ENCODE measurements at places on chromosomes 1 and 21. TPM values are rescaled to one million over a fixed set of nuclear protein-coding genes. Genes with fewer than 3 reads are reported as not detected.

Gene PFKFB2
- 21.2 TPM for total RNA-seq

Gene CNTN2
- 1.8 TPM for total RNA-seq

DNA sequence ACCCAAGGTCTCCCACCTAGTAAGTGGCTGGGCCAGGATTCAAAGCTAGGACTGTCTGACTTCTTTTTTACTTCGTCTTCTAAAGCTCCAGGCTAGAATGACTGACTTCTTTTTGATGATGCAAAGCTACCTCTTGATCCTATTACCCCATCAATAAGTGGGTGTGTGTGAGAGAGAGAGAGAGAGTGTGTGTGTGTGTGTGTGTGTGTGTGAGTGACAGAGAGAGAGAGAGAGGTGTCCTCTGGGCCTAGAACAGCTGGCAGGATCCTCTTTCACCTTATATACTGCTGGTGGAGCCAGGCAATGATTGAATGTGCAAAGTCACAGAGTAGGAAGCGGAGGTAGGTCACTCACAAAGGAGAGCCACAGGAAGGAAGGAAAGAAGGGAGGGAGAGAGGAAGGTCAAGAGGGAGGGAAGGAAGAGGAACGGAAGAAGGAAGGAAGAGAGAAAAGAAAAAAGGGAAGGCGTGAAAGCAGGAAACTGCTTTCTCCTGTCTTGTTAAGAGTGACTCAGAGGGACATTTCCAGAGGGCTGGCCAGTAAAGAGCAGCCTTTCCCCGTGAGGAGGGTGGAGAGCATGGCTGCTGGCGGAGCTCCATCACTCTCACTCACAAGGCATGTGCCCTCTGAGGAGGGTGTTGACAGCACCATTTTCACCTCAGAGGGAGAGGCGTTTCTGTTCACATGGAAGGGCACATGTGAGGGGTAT, 68.9 kb downstream of the CDC7 start:
- peak; percentile 92 for DNase-seq

Gene TMEM54
- 7.8 TPM for total RNA-seq

DNA sequence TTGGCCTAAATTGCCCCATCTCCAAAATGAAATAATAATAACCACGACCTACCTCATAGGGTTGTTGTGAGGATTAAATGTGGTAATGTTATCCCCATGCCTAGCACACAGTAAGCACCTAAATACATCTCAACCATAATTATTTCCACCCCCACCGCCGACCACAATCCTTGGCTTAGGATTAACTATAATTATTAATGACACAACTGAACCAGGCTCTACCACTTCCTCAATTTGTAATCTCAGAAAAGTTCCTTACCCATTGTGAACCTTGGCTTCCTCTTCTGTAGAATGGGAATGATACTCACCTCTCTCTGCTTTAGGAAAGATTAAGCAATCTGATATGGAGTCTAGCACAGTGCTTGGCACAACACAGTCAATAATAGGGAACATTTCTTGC, 44.3 kb upstream of the TACSTD2 start:
- no peak for DNase-seq

- no peak for DNase-seq
Measured at GRCh38 chr1:69377507-69377906, 190.2 kb upstream of the LRRC7 start.

GRCh38 chr21:44697811-44698734, 1.1 kb downstream of the KRTAP10-12 start:
- DNase-seq = no peak

DNA sequence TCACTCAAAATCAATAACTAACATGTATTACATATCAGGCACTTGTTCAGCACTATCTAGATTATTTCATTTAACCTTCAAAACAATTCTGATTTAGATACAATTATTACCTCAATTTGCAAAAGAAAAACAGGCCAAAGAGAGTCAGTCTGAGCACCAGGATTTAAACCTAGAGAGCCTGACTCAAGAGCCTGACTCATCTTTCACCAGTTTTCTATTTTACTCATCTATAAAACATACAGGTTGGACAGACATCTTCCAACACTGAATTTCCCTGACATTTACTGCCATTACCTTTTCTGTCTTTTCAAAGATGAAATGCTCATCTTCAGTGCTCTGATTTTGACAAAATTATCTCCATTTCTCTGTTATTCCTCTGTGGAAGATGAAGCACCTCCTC, 116.5 kb downstream of the MRPL39 start:
- DNase-seq = no peak

DNA sequence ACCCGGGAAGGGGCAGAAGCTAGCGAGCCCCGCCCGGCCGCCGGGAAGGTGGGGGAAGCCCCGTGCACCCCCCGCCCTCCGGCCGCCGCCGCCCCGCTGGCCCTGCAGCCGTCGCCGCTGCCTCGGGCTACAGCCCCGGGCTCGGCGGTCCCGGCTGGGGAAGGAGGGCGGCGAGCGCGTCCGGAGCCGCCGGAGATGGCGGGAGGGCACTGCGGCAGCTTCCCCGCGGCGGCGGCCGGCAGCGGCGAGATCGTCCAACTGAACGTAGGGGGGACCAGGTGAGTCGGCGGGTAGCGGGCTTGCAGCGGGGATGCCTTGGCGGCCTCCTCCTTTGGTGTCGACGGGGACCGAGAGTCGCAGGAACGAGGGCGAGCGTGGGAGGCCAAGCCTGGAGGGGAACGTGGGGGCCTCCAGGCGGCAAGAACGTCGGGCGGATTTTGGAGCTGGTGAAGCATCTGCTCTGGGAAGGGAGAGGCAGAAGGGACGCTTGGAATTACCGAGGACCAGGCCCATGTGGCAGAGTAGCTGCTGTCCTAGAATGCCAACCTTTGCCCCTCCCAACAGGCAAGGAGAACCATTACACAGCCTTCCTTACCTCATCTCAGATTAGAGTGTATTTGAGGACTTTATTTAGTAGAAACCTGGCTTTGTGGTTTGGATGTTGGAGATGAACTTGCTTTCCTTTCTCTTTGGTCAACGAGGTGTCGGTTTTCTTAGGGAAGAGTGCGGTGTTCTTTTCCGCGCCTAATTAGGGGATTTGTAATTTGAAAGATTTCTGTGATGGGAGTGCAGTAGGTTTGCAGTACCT, 591 bp downstream of the KCTD3 start:
- peak; percentile 51 for DNase-seq

DNA sequence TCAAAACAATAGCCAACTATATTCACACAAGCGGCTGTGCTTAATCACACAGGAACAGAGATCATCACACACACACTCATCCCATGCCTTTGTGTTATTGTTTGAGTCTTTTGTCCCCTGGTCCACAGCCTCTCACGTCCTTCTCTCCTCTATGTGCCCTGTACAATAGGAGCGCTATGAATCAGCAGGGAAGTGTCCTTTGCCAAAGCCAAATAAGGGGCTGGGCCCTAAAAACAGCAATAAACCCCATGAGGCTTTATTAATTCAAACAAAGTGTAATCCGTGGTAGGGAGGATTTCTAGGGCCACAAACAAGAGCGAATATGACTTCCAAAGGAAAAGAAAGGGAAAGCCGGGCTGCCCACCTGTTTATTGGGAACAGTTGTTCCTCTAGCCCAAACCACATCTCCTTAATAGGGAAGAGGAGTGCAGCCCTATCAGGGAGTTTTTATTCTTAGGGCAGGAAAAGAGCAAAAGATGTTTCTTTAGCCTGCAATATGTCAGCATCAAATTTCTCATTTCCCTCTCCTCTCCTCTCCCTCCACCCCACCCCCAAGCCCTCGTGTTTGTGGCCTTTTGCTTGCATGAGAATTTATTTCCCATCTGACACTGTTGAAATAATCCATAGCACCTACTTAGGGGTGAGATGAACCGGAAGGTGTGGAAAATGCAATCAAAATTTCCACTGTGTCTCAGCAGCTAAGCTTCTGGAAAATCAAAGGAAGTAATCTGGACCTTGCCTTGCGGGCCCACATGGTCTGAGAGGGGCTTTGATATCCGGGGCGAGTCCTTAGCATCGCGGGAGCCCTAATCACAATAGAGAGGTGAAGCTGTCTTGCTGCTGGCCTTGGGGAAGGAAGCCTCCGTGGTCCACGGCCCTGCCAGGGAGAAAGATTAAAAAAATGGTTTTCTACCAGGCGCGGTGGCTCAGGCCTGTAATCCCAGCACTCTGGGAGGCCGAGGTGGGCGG, 45.3 kb upstream of the ITPKB start:
- DNase-seq = no peak
